Glomerular endothelial cell (primary cell): ENCODE measurements at places on chromosomes 11 and 22. TPM values are rescaled to one million over a fixed set of nuclear protein-coding genes. Genes with fewer than 3 reads are reported as not detected.

Gene TIMM10
- total RNA-seq = 31.9 and 35.0 TPM in 2 replicates

Gene PLEKHA7
- total RNA-seq = 0.18 and 0.39 TPM in 2 replicates

Gene TSPAN18
- total RNA-seq = 31.8 and 128 TPM in 2 replicates

Gene CYTH4
- total RNA-seq = 0.24 and 0.47 TPM in 2 replicates

Gene TRIM51
- total RNA-seq = not detected in 2 replicates

Gene FIBIN
- total RNA-seq = not detected in 2 replicates
